ENCODE measurements at places on chromosomes 7 and 10. TPM values are rescaled to one million over a fixed set of nuclear protein-coding genes. Genes with fewer than 3 reads are reported as not detected.

DNA sequence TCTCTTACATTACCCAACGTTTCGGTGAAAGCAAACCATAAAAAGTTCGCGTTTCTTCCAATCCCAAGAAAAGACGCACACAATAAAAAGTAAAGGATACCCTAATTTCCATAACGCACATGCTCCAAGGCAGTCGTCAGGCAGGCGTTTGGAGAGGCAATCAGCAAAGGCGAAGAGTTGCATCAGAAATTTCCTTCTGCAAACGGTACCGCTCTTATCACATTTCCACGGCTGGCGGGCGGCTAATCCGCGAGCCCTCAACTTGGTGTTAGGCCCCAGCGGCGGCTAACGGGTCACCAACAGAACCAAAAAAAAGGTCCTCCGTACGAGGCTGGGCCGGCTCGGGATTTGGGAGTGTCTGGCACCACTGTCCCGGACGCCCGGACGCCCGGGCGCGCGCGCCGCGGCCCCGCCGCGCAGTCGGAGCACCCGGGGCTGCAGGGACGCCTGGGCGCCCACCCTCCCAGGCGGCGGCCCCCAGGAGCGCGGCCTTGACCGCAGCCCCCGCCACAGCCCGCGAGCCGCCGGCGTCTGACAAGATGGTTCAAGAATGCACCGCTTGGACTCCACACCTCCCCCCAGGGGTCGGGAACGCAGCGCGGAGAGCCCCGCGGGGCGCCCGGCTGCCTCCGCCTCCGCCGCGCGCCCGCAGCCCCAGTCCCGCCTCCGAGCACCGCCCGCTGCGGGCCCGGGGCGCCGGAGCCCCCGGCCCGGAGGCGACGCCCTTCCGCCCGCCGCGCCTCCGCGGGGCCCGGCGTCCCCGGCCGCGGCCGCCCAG, 9.8 kb upstream of the GRB10 start:
- peaks cover 21% of the 10 kb centered on the region for H3K4me1 ChIP-seq
- peaks cover 7% of the 10 kb centered on the region for H3K36me3 ChIP-seq
- peak overlapping the region; percentile 84 for H3K27ac ChIP-seq
- H3K4me3 ChIP-seq = peak overlapping the region; percentile 85
- peaks cover 39% of the 10 kb centered on the region for H3K27me3 ChIP-seq
- no peak for DNase-seq

Gene GPR37
- total RNA-seq = 5.0 TPM

DNA sequence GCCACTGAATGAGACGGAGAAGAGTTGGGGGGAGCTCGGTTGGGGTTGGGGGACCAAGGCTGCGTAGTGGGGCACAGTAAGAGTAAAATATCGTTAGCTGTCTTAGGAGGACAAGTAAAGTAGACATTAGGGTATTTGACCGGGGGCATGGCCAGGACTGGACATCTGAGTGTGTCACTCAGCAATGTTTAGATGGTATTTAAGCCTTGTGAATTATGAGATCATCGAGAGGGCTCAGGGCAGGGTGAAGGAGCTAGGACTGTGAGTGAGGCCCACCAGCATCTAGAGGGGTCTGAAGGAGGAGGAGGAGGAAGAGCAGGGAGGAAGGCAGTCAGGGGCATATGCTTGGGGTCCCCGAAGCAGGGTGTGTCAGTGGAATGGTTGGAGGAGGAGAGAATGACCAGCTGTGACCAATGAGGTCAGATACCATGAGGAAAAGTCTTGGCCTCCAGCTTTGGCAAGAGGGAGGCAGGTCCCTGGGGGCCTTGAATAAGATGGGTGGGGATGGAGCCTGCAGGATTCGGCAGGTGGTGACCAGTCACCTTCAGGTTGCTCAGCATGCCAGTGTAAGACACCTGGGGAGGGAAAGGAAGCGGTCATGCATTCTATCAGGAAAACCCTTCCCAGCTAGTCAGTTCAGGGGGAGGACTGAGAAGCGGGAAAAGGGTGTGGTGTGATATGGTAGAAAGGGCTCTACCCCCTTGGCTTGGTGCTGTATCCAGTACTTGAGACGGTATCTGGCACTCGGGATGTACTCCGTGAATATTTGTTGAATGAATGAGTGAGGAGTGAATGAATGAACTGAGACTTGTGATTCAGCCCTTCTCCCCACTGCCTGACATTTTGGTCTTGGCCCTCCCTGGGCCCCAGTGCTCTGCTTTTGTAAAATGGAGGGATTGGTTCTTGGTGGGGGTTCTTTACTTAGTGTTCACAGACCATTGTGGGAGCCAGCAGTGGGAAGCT, 34.8 kb upstream of the SH2D4B start:
- H3K27ac ChIP-seq = peak overlapping the region; percentile 55
- no peak for DNase-seq
- H3K36me3 ChIP-seq = peaks cover 3% of the 10 kb centered on the region
- H3K4me3 ChIP-seq = no peak overlapping the region
- no peaks in the 10 kb centered on the region for H3K27me3 ChIP-seq

DNA sequence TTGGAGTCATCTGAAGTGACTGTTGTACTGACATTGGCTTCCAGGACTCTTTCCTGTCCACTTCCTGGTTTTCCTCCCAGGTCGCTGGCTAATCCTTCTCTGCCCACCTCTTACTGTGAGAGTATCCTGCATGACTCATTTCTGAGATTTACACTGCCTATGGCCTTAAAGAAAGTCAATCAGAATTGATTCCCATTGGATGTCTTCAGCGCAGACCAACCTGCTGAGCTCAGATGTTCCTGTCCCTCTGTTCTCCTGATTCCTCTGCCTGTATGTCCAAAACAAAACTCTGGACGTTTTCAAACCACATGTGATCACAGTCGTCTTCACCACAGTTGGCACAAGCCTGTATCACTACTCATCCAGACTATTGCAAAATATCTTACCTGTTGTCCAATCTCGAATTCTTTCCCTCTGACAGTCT, 262.1 kb downstream of the CREB5 start:
- no peak overlapping the region for H3K27ac ChIP-seq
- no peak for DNase-seq
- no peak overlapping the region for H3K4me3 ChIP-seq
- peaks cover 34% of the 10 kb centered on the region for H3K4me1 ChIP-seq
- H3K36me3 ChIP-seq = no peaks in the 10 kb centered on the region

Gene ENTPD1
- 1.1 TPM for total RNA-seq

Gene HIBADH
- total RNA-seq = 33.2 TPM

GRCh38 chr10:14408139-14408538, 77.4 kb upstream of the FRMD4A start:
- no peak overlapping the region for H3K4me3 ChIP-seq
- no peak overlapping the region for H3K27ac ChIP-seq
- DNase-seq = no peak
- H3K36me3 ChIP-seq = no peaks in the 10 kb centered on the region
- peaks cover 39% of the 10 kb centered on the region for H3K4me1 ChIP-seq
- H3K27me3 ChIP-seq = no peaks in the 10 kb centered on the region

Gene RAMP3
- total RNA-seq = not detected

GRCh38 chr10:7538970-7539654, 127.7 kb downstream of the ITIH5 start:
- H3K36me3 ChIP-seq = peaks cover 5% of the 10 kb centered on the region
- H3K27me3 ChIP-seq = no peaks in the 10 kb centered on the region
- no peak overlapping the region for H3K4me3 ChIP-seq
- H3K4me1 ChIP-seq = peaks cover 30% of the 10 kb centered on the region
- peak overlapping the region; percentile 3 for H3K27ac ChIP-seq

DNA sequence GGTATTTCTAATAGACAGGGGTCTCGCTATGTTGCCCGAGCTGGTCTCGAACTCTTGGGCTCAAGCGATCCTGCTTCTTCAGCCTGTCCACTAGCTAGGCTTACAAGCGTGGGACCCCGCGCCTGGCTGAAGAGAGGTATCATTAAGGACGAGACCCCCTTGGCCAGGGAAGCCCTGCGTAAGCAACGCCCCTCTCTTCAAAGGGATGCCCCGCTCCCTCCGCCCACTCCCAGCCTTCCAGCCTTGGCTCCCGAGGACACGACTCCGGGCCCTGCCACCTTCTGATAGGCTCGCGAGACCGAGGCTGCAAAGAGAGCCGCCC, 220 bp upstream of the ZKSCAN5 start:
- no peaks in the 10 kb centered on the region for H3K27me3 ChIP-seq
- H3K4me1 ChIP-seq = peaks cover 26% of the 10 kb centered on the region
- H3K27ac ChIP-seq = peak overlapping the region; percentile 98
- no peaks in the 10 kb centered on the region for H3K36me3 ChIP-seq

Gene ZP3
- total RNA-seq = not detected

Gene HDAC9
- 32.2 TPM for total RNA-seq

DNA sequence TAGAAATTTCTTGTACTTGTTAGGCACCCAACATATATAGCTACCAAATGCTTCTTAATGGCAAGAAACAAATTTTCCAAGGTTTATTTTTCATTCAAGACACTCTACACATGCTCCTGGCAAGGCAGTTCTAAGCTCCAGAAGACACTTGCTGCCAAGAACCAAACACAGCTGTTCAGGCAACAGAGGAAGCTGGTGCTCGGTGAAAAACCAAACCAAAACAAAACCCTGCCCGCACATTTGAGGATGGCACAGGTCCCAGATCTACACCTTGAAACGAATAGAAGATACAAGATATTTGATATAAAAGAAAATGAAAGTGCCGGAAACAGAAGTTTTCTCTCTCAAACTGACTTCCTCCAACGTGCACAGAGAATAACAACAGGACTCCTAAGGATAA, 4.9 kb upstream of the DNTT start:
- no peaks in the 10 kb centered on the region for H3K36me3 ChIP-seq
- no peak overlapping the region for H3K27ac ChIP-seq
- H3K27me3 ChIP-seq = peaks cover 5% of the 10 kb centered on the region
- H3K4me3 ChIP-seq = no peak overlapping the region

Gene TUBB8
- 0.67 TPM for total RNA-seq

Gene CAMK2B
- 1.8 TPM for total RNA-seq
